DMS79 (cell line): ENCODE measurements at places on chromosomes 16 and 17.

DNA sequence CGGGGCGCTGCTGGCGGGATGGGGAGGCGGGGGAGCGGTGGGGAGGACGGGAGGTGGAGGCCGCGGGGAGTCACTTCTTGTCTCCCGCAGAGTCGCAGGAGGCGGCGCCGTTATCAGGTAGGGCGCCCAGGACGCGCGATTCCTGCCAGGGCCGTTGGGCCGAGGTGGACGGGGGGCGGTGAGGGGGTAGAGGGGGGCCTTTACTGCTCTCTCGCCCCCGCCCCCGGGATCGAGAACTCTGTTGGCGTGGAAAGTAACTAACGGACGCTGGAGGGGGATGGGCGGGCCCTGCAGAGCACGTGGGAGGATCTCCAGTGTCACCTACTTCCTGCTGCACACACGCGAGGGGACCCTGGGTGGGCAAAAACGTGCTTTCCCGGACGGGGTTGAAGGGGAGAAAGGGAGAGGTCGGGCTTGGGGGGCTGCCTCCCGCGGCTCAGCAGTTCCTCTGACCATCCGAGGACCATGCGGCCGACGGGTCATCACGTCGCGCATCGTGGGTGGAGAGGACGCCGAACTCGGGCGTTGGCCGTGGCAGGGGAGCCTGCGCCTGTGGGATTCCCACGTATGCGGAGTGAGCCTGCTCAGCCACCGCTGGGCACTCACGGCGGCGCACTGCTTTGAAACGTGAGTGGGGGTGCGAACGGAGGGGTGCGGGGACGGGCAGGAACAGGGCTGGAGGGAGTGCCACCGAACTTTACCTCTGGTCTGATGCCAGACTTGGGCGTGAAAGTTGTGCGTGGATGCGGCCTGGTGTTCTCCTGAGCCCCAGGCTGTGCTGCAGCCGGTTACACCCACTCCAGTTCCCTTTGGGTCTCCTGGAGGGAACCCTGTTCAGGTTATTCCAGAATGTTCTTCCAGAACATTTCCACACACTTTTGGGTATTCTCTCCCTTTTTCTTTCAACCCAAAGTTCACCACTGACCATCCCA lies 569 bp downstream of the PRSS21 start:
- DNase-seq, result no peak

GRCh38 chr16:78844682-78845081 lies 745.2 kb downstream of the WWOX start:
- DNase-seq, result no peak

- DNase-seq, result no peak
Observed at GRCh38 chr16:77307426-77308162, 108.4 kb downstream of the SYCE1L start.

DNA sequence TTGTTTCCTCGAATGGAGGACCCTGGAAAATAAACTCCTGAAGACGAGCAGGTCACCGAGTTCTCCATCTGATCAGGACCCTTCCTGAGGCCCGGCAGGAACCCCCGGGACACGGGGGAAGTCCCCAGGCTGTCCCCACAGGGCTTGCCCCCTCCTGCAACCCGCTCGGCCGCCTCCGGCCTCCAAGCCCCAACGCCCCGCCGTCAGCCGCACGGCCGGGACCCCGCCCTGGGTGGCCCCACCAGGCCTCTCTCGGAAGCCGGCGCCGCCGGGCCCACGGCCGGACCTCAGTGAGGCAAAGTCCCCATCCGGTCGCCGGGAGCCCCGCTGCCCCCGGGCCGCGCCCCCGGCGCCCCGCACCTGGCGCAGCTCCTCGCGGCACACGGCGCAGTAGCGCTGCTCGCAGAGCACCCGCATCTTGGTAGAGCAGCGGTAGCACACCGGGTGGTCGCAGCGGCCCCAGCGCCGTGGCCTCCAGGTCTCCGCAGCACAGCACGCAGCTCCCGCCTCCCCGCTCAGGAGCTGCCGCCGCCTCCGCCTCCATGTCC lies 383 bp downstream of the ZNF598 start:
- DNase-seq, result no peak
